NCI-H1930 (cell line): ENCODE measurements at places on chromosomes 11 and 22.

GRCh38 chr22:23564276-23564675, 15.8 kb downstream of the IGLL1 start:
- DNase-seq: no peak

DNA sequence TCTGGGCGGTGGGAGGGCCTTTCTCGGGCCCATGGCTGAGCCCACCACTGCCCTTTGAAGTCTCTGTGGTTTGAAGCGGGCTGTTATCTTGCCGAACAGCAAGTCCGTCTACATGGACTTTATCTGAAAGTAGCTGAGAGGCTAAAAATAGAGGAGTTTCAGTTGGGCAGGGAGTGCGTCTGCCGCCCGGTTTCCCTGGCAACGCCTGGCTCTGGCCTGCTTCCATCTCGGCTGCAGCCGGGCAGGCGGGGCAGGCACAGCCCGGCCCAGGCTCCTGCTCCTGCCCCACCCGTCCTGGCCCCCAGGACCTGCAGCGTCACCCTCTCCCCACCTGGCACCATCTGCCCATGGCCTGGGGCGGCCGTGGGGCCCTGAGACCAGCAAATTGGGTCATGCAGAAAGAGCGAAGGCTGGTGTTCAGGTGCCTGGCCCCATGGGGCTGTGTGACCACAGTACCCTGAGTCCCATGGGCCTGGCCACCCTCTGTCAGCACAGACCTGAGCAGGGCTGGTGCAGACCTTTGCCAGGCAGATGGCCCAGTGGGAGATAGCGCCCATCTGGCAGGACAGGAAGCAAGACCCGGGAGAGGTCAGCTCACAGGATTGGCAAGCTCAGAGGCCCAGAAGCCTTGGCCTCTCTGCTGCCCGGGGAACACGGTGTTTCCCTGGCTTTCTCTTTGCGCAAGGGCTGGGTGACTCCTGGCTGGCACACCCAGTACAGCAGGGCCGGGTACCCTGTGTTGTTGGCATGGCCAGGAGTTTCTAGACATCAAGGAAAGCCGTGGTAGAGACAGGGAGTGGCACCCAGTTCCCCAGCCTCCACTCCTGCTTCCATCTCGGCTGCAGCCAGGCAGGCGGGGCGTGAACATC, 79.1 kb upstream of the KCNQ1OT1 start:
- no peak for DNase-seq

DNA sequence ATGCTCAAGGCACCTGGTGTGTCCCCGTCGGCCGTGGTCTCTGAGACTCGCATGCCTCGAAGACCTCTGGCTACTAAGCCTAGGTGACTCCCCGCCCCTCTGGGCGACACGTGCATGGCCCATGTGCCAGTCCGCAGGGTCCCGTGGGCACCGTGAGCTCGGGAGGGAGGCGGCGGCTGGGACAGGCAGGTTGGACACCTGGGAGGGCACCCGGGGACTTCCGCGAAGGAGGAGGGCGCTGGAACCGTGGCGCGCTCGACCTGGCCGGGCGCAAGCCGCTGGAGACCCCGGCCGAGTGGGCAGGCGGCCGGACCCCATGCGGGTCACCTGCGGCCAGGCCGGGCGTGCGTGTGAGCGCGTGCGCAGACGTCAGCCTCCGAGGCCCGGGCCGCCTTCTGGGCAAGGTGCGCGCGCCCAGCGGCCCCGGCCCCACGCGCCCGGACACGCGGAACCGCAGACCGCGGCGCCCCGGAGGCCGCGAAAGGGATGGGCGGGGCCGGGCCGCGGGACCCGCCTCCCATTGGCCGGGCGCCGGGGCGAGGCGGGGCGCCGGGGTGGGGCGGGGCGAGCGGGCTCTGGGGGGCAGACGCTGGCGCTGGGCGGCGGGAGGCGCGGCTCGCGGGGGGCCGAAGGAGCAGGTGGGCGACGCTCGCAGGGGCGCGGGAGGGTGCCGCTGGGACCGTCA, 579 bp upstream of the RASD2 start:
- no peak for DNase-seq

DNA sequence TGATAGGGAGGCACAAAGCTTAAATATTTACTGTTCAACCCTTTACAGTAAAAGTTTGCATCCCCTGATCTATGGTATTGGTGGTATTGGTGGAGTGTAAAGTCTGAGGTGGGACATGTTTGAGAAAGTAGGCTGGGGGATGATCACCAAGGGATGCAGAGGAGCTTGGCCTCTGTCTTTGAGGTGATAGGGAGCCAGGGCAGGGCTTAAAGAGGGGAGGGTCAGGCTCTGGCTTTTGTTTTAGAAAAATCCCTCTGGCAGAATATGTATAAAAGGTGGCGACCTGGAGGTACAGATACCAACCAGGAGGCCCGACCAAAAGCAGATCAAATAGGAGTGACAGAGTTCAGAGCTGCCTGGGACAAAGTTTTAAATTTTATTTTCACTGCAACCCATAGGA, 59.0 kb downstream of the SWAP70 start:
- DNase-seq: no peak

- no peak for DNase-seq
Measured at GRCh38 chr11:1467270-1467669, 19.3 kb downstream of the MOB2 start.

DNA sequence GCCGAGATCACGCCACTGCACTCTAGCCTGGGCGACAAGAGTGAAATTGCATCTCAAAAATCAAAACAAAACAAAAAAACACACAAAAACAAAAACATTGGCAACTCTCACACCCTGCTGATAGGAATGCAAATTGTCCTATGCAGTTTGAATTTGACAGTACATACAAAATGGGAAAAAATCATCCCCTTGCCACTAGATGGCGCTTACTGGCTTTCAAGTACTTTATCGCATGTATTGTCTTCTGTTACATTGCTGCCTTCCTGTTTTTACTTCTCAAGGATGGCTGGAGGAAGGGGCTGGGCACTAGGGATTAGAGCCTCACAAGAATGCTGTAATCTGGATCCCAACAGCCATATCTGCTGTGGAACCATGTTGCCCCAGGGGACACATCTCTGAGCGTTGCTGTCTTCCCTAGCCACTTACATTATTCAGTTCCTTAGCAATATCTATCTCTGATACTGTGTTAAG, 59.4 kb upstream of the A4GALT start:
- peak; percentile 58 for DNase-seq

- no peak for DNase-seq
Measured at GRCh38 chr11:102932678-102933077, 22.9 kb downstream of the MMP13 start.

DNA sequence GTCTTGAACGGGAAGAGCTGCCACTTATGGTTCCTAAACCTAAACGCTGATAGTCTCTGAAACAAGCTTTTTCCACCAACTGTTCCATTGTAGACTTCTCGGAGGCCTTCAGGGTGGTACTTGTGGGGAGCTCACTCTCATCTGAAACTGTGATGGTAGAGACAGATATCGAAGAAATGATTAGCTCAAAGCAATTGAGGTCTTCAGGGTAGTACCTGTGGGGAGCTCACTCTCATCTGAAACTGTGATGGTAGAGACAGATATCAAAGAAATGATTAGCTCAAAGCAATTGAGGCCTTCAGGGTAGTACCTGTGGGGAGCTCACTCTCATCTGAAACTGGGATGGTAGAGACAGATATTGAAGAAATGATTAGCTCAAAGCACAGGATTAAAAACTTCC, 175.7 kb downstream of the SWAP70 start:
- DNase-seq: no peak

DNA sequence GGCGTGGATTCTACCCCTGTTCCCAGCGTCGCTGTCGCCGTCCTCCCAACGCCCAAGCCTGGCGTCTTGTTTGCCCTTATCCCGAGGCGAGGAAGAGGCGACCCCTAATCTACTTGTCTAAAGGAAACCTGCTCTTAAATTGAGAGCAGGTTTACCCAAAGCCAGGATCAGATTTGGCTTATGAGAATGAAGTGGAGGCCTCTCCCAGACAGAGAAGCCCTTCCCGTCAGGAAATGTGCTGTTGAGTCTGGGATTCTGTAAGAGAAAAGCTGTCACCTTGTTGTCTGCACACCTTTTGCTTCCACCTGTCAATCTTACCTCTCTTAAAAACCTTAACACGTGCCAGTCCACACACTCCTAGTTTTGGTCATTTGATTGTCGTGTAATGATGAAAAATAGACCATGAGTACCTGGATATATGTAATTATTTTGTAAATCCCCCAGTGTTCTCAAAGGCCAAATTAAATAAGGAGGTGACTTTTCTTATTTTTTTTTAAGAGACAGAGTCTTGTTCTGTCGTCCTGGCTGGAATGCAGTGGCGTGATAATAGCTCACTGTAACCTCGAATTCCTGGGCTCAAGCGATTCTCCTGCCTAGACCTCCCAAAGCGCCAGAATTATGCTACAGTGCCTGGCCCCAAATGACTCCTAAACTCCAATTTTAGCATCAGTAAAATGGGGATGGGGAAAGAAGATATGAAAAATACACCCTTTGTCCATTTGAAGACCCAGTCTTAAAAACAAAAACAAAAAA, 627 bp downstream of the GTF2H1 start:
- DNase-seq: no peak

DNA sequence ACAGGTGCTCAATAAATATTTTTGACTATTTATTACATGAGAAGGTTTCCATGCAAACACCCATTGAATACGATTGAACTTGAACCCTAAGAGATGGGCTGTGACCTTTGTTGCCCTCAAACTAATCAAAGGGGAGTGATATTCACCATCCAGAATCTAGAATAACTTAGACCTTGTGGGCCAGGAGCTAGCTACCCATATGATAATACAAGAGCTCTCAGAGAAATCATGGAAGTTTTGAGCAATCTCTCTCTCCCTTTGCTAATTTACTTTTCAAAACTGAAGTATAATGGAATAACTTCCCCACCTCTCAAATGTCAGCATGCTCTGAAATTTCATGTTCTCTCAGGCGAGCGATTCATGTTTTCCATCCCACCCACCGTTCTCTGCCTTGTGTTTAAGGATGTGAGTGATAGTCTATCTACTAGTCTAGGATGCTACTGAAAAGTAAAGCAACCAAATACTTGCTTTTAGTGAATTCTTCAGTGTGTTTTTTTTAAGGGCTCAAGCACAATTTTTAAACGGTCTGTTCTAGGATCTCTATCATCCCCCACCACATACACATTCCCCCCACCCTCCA, 33.3 kb downstream of the BARX2 start:
- no peak for DNase-seq

- DNase-seq: no peak
Measured at GRCh38 chr11:96161307-96162089, 181.5 kb downstream of the MAML2 start.

DNA sequence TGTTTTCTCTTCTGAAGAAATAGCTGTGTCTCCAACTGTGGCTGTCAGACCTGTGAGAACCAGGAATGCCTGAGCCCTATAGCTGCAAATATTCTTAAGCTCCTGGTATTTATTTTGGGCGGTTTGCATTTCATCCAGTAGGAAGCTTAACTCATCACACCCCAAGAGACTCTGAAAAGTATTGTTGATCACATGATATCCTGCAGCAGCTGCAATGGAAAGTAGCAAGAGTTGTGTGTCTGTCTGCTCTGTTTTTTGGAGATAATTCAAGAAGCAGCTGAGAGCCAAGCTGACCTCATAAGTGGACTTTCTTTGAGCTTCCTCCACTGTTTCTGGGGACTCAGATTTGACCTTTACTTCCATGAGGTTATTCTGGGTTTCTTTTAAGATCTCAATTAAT, 36.4 kb upstream of the MRPL17 start:
- no peak for DNase-seq

DNA sequence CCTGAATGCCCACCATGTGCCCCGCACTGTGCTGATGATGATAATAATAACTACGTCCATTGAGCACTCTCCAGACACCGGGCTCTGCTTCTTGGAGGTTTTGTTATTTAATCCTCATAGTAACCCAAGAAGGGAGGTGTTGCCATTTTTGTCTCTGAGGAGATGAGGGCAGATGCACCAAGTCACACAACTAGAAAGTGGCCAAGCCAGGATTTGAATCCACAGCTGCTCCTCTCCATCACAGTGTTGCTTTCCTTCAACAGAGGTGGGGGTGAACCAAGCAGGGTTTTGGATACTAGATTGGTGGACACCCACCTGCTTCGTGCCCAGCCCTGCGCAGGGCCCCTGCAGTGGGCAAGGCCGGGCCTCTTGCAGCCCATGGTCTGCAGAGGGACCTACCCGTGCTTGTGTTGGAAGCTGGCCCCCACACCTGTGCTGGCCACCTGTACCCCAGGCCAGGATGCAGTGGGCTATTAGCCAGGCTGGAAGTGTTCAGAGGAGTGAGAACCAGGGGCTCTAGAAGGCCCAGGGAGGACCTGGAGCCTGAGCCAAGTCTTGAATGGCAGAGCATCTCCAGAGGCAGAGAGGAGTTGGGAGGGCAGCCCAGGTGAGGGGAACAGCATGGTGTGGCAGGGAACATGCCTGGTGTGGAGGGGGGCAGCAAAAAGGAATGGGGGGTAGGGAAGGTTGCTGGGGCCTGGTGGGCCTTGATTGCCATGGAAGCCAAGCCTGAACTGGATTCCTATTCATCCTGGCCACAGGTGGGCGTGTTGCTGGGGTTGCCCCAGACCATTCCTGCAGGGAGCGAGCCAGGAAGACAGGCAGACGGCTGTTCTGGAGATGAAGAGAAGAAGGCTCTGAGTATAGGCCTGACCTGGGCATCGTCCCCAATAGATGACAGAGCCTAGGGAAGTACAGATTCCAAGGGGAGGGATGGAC, 2.7 kb upstream of the DPP3 start:
- DNase-seq: no peak

- DNase-seq: no peak
Measured at GRCh38 chr11:15248749-15249148, 134.0 kb downstream of the INSC start.
